Hematopoietic multipotent progenitor cell treated with erythropoietin and hydrocortisone succinate and interleukin-3 and kit ligand, for 8 days (in vitro differentiated cells): ENCODE measurements at places on chromosomes 13 and 19.
A peak's percentile ranks its signal among the peaks of the same experiment; 100 is the strongest.

DNA sequence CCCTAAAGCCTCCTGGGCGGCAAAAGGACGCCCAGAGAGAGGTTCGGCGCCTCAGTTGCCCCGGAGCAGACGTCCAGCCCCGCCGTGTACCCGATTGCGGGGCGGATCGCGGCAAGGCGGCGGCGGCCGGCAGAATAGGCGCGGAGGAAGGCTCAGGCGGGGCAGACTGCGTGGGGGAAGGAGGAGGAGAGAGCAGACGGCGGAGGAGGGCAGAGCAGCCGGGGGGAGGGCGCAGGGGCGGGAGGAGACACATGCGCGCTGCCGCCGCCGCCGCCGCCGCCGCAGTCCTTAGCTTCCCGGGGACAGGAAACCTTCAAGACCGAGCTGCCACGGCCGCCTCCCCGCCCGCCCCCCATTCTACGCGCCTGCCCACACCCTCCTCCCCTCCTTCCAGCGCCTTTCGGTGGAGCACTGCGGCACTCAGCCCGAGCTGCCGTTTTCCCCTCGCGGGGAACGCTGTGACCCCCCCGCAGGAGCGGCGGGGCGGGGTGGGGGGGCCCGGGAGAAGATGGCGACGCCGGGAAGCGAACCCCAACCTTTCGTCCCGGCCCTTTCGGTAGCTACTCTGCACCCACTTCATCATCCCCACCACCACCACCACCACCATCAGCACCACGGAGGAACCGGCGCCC, at the start of gene LRCH1:
TSS of gene LRCH1 (plus strand) at position 282 of the 632 bp plus-strand sequence. CDS start at position 509, 227 bp downstream.
- DNase-seq = peak; percentile 85

DNA sequence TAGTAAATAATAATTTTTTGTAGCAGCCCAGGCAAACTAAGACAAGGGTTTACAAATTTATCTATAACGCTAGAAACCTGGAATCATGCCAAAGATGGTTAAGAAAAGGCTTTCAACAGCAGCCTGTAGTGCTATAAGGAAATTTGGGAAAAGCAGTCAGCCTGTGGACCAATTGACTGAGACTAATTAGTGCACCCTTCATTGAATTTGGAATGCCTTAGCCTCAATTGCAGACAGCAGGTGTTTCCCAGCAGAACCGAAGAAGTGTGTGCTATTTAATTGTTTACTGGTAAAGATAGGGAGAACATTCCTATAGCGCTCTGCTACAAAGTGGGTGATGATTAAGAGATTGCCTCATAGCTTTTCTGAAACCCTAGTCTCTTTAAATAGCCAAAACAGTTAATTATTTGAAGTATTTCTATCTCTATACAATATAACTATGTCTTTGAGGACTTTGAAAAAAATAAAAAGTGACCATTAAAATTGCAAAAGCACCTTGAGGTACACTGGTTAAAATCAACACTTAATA, 1884.3 kb upstream of the PCDH20 start:
- DNase-seq = no peak

DNA sequence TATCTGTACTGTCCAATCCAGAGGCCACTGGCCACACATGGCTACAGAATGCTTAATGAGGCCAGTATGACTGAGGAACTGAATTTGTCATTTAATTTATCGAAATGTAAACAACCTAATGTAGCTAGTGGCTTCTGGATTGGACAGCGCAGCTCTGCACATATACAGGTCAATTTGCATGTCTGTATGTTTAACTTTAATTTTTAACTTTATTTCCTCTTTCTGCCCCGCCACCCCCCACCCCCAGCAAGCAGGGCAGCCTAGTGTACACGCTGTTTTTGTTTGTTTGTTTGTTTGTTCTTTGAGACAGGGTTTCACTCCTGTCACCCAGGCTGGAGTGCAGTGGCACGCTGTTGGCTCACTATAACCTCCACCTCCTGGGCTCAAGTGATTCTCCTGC, 15.5 kb downstream of the ZSWIM9 start:
- no peak for DNase-seq

GRCh38 chr19:35247526-35248309, 1.1 kb upstream of the LSR start:
- DNase-seq = no peak

DNA sequence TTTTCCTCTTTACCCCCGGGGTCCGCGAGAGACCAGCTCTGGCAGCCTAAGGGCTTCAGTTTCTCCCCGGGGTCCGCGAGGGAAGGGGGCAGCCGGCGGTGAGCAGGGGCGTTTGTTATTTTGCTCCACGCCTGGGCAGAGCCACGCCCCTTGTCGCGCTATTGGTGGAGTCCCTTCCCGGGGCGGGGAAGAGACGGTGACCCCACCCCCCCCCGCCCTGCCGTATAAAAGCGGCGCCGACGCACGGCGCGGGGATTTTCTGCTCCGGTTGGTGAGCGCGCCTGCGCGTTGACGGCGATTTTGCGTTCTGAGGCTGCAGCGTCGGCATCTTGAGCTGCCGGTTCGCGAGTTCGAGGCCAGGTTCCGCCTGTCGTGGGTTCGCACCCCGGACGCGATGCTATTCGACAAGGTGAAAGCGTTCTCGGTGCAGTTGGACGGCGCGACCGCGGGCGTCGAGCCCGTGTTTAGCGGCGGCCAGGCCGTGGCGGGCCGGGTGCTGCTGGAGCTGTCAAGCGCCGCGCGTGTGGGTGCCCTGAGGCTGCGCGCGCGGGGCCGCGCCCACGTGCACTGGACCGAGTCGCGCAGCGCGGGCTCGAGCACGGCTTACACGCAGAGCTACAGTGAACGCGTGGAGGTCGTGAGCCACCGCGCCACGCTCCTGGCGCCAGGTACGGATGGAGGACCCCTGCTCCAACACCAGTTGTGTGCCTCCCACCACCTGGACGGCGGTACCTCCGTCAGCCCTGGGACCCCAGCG, at the start of gene ARRDC2:
TSS of gene ARRDC2 (plus strand) at position 254 of the 757 bp plus-strand sequence. CDS start at position 395, 141 bp downstream.
- peak; percentile 89 for DNase-seq

DNA sequence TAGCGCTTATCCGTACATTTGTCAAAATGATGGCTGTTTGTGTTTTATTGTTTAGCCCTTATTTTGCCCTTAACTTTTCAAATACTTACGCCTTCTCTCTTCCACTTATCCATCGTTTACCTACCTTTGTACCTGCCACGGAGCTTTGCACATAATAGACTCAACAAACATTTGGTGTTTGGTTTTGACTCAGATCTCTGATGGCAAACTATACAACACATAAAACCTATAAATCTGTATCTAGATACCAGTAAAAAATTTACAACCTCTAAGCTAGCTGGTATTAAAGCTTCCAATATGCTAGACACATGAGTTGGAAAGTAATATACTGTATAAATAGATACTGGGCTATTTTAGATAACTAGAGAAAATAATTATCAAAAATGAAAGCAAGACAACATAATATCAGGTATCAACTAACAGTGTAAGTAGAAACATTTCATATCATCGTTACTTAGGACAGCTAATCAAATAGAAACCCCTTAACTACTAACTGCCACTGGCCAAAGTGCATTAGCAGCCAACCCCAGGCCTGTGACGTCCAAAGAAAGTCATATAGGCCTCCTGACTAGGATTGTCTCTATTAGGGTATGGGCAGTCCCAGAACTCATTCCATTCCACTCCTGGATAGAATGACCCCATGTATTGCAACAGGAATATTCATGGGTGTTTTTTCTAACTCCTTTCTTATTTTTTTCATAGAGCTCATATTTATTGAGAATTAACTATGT, 53.8 kb downstream of the KCTD12 start:
- no peak for DNase-seq

DNA sequence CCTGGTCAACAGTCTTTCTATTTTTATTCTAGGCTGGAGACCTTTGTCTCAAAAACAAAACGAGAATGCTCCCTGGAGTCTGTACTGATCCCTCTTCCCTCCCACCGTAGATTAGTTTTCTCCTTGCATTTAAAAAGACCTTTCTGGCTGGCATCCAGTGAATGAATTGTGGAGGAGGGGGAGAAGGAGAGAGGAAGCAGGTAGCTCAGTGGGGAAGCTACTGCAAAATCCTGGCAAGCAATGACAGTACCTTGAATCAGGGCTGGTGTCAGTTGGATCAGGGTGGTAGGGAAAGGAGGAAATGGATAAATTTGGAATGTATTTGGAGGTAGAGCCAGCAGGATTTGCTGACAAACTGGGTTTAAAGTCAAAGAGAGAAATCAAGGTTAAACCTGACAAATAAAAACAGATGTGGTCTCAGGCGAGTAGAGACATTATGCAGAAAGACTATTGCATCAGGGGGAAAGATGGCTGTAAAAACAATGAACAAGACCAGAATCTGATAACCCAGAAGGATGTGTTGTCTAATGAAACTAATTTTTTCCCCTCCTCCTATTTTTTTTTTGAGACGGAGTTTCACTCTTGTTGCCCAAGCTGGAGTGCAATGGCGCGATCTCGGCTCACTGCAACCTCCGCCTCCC, 3.5 kb upstream of the CYP2S1 start:
- no peak for DNase-seq

GRCh38 chr13:88288326-88288725, 617.2 kb downstream of the SLITRK5 start:
- DNase-seq = no peak

DNA sequence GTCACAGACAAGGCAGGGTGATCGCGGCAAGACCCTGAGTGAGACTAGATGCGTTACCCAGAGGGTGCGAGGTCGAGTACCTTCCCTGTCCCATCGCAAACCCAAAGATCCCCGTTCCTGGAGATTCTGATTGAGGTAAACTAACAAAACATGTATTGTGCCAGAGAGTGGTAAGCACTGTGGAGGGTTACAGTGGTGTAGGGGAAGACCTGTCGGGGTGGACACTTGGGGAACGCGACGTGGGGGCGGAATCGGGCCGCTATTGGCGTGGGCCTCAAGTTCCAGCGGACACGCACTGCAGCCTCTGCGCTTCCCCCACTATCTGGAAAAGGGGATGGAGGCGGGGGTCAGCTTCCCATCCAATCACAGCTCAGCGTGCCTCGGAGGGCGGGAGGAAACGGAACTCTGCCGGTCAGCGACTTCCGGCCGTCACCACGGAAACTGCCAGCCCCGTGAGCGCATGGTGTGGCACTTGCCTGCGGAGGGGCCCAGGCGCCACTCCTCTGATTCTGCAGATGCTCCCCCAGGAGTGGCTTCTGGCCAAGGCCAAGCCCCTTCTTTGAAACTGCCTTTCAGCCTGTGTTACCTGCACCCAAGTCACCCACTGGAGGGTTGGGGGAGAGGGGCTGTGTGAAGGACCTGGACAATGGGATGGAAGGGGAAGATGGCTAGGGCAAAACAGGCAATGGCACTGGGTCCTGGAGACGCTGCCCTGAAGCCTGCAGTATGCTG, 1.0 kb upstream of the UBE2M start:
- DNase-seq = peak; percentile 94

DNA sequence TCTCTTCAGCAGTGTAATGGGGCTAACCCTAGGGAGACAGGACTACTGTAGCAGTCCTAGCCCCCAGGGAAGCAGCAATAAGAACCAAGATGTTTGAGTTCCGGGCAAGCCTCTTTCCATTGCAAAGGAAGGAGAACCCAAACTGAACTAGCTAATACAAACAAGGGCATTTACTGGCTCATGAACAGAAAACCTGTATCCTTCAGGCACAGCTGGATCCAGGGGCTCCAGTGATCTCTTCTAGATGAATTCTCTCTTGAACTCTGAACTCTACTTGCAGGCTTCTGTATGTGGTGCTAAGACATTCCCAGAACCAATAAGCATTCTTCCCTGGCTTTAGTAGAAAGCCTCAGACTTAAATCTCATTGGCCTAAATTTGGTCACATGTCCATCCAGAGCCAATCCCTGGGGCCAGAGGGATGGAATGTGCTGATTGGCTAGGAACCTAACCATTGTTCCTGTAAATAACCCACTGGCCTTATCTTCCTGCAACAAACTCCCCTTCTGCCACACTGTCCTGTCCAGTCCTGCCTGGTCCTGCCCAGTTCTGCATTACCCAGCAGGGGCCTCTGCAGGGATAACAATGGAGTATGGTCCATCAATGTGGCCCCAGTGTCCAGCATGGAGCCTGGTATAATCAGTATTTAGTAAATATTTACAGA, 3.9 kb upstream of the PODNL1 start:
- DNase-seq = peak; percentile 43

DNA sequence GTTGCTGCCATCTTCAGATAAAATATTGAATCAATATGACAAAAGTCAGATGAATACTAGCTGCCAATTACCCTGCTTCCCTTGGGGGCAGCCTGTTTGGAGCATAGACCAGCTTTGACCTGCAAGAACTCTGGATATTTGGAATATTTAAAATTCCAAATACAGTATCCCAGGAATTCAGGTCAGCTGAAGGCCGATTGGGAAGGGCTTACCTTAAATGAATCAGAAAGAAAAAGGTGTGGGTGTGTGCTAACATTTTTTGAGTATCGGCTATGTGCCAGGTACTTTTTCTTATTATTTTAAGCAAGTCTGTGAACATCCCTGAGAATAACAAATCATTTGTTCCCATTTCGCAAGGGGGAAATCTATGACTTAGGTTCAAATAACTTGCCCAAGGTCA, 1.8 kb upstream of the RUBCNL start:
- DNase-seq = no peak
